ENCODE measurements at places on chromosomes 6 and 20.
A peak's percentile ranks its signal among the peaks of the same experiment; 100 is the strongest.

DNA sequence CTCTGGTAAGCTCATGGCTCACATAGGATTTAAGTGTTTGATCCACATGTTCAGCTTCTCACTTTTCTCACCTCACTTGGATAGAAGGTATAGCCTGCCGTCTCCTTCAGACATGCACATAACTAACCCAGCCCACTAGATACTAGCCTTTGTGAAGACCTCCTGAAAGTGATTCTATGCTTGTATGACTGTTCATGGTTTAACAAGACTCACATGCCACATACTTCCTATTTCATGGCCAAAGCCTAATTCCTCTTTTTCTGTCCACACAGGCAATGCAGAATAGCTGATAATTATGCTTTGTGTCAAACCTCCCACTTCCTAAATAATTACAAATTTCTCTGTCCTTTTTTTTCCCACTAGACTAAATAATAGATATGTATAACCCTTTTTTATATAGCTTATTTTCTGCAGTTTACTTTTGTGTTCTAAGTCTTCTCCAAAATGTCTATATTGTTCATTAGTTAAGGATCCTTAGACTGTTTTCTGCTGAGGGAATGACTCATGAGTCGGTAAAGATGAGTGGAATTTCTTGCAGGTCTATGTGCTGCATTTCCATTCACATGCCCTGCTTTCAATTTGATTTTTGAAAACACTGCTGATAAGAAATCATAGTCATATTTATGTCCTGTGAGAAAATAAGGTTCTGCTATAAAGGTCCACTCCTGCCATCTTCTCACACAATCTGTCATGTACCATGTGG, 43.0 kb downstream of the HDDC2 start:
- DNase-seq, result no peak

DNA sequence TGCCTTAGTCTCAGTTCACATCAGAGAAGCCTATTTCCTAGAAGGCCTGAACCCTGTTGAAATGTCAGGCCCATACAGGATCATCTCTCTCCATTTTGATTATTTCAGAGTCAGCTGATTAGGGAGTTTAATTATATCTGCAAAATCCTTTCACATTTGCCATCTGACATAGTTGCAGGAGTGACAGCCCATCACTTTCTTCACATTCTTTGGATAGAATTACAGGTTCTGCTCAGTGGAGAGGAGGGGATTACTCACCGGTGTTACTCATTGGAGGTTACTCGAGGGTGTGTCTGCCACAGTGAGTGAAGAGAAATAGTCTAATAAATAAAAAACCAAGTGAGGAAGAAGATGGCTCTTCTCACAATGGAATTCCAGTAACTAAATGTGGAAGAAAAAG, 216.8 kb downstream of the TMEM242 start:
- no peak for DNase-seq

- no peak for DNase-seq
These were observed 57.6 kb downstream of the FAM184A start for GRCh38 chr6:119020597-119021561.

DNA sequence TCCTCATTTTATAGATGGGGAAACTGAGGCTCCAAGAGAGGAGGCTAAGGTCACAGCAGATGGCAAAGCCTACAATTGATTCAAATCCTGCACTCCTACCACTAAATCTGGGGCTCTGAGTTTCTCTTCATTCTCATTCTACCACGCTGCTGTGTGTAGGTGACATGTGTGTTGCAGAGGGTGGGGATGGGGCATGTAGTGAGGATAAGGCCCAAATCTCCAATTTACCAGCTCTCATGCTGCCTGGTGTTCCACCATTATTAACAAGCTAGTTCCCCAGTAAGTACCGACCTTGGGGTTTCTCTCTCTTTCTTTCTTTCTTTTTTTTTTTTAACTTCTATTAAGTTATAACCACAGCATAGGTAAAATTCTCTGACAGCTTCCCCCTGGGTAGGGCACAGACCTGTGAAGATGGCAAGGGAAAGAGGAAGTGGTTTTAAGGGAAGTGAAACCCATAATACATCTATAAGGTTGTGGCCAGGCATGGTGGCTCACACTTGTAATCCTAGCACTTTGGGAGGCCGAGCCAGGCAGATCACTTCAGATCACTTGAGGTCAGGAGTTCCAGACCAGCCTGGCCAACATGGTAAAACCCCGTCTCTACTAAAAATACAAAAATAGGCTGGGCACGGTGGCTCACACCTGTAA, 13.0 kb upstream of the MATN4 start:
- no peak for DNase-seq

DNA sequence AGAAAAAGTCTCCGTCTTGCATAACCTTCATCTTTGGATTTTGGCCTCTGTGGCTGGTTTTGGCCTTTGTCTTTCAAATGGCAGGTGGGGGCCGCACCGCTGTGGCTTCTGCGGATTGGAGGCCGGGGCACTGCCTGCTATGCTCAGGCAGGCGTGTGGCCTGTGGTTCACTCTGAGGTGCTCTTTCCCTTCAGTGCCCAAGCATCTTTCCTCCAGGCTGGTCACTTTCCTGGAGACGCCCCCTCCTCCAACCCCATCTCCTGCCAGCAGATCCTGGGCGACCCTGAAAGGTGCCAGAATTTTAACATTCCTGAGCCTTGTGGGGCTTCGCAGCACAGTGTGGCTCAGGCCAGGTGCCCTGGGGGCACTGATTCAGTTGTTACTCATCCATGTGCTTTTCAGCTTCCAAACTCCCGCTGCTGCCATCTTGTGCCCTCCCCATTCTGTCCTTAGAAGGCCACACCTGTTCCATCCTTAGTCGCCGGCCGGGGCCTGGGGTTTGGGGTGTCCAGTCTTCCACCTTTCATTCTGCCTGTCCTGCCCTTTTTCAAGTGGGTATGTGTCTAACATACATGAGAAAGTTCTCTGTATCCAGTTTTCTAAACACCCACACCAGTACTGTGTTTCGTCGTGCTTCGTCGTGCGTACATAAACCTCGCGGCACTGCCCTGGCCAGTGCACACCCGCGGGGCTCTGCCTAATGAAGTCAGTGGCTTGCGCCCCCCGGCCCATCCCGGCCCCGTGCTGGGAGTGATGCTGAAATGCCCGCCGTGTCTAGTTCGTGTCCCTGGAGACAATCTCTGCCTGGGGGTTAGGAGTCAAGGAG, 12.1 kb downstream of the SS18L1 start:
- DNase-seq, result no peak

DNA sequence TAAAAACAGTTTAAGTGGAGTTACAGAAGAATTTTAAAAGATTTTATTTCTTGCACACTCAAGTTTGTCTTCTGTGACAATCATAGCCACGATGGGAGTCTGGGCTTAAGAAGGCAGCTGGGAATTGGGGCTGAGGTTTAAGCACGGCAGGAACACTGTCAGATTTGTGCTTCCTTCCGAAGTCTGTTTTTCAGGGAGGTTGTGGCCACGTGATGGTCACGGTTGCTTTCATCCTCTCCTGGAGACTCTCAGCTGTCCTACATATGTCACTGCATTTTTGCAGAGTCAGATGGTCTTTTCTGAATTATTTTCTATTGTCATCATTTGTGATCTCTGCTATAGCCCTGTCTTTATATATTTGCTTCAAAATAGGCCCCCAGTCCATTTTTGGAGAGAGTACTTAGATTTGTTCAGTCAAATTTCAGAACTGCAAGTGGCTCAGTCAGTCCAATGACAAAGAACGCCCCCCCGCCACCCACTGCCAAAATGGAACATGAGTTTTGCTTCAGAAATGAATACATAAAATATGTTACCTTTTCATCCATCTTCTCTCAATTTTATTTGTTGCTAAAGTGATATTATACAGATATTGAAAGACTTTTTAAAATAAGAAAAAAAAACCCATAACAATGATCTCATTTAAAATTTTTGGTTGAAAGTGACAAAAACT, 111.8 kb upstream of the ZFP64 start:
- DNase-seq, result no peak

GRCh38 chr6:5636210-5637030, 370.3 kb downstream of the NRN1 start:
- DNase-seq, result no peak

DNA sequence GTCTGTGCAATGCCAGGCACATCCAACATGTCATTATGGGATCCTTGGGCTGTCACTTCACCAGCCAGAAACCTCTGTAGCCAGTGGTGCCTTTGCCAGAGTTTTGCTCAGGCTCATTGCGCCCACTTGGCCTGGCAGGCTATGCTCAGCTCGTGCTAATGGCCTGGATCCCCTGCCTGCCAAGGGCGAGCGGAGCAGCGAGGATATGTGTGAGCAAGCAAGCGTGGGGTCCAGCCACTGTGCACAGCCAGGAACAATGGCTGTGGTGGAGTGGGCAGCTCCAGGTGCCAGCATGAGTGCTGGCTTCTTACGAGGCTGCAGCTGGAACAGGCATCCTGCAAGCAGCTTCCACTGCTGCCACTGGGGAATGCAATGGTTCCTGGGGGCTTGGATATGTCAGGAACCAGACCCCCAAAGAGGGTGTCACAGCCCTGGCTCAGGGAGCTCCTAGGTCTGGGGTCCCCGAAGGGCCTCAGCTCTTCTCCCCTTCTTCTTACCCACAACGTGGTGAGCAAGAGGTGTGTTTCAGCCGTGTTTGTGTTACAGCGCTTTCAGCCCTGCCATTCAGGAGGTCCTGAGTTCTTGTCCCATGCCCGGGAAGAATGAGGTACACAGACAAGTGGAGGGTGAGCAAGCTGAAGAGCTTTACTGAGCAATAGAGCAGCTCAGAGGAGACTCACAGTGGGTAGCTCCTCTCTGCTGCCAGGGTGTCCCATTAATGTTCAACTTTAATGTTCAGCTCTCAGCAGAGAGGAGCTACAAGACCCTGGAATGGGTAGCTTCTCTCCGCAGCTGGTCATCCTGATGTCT, 22.3 kb upstream of the TOP1 start:
- peak; percentile 45 for DNase-seq

GRCh38 chr6:157172231-157172701, 151.1 kb downstream of the TMEM242 start:
- peak; percentile 12 for DNase-seq

DNA sequence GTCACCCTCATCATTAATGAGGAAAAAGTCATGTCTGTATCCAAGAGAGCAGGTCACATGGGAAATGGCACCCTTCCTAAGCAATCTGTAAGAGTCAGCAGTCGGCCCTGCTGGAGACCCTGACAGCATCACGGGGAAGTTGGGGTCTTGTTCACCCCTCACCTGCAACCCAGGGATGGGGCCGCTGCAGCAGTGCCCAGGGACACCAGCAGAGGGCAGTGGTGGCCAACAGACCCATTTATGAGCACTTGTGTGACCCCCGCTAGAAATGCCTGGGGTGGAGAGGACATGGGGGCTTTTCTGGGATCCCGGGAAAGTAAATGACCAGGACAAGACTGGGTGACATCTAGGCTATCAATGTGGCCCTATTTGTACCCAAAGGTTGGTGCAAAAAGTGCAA, 35.9 kb downstream of the ANKRD60 start:
- DNase-seq, result no peak

GRCh38 chr6:126048635-126049034, 62.3 kb downstream of the TRMT11 start:
- no peak for DNase-seq

DNA sequence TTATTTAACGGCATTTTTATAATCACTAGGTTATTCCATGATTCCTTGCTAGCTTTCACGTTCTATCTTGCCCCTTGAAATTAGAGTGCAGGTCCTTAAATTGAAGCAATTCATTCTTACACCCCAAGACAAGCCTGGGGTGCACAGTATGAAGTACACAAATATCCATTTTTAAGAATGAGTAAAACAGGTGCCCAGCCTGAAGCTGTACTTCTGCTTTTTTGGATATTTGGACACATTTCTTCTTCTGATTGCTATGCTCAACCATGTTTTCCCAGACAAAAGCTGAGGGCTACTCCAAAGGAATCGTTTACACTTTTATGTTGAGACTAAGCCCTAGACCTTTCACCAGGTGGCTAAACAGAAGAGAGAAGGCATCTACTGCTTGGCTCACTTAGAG, 7.9 kb upstream of the TAGAP start:
- no peak for DNase-seq

DNA sequence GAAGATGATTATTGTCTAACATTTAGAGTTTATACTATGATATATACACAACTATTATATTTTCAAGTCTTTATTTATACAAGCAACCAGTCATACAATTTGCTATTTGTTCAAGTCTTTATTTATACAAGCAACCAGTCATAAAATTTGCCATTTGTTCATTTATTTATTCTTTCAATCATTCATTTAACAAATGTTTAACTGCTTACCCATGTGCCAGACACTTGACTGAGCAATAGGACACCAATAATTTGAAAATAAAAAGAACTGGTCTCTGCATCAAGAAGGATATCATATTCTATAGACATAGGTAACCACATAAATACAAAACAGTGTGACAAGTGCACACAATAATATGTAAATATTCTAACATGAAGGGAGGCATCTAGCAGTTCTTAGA, 20.3 kb downstream of the GRIK2 start:
- DNase-seq, result no peak

DNA sequence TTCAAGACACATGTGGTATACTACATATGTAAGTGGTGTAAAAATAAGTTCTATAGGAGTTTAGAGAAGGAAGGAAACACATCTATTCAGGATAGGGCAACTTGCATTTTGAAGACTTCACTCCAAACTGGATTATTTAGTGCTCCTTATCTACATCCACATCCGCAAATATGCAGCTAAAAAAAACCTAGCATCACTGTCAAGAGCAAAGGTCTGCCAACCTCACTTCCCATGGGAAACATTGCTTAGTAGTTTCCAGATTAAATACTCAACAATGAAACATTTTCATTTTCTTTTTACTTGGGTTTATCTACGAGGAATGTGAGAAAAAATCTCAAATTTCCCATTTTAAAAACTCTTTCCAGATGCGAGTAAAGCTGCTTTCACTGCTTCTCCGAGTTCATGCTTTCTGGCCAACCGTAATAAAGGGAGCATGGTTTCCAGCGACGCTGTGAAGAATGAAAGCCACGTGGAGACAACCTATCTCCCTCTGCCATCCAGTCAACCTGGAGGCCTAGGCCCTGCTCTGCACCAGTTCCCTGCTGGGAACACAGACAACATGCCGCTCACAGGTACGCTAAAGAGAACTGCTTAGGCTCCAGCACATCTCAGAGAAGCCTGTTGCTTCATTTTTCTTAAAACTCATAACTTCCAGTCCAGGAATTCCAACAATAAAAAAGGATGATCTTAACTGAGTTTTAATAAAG, 48.2 kb downstream of the RFX6 start:
- no peak for DNase-seq

GRCh38 chr20:46798430-46798829, 89.0 kb downstream of the SLC2A10 start:
- no peak for DNase-seq

DNA sequence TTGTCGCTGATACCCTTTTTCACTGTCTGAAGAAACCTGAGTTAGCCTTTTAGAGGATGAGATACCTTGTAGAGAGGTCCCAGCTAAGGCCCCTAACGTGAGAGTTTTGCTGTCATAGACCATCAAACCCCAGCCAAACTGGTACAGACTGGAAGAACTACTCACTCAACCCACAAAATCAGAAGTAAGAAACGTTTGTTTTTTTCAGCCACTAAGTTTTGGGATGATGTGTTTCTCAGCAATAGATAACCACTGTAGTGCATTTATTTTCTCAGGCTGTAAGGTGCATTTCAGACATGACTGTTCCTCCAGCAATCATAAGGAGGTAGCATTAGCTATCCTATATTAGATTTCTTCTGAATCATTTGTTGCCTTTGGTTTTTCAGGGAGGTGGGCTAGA, 407.3 kb upstream of the FLRT3 start:
- DNase-seq, result no peak

GRCh38 chr6:166465003-166465399, 82.3 kb upstream of the MPC1 start:
- DNase-seq, result no peak

GRCh38 chr6:154937306-154938220, 57.6 kb upstream of the TIAM2 start:
- DNase-seq, result no peak

GRCh38 chr20:45909817-45910669, 1.9 kb downstream of the PLTP start:
- DNase-seq, result no peak

- DNase-seq, result peak; percentile 50
These were observed 778 bp upstream of the LIN28B start for GRCh38 chr6:104955927-104956730.

Measured in NCI-H446 treated with DMSO at 0.1 percent for 48 hours (cell line).